Type B pancreatic cell (in vitro differentiated cells): ENCODE measurements at places on chromosomes 7 and 10. TPM values are rescaled to one million over a fixed set of nuclear protein-coding genes. Genes with fewer than 3 reads are reported as not detected.

CTAGE4 gene
- total RNA-seq = 2.5 and 4.7 TPM in 2 replicates

H2BK1 gene
- not detected in 2 replicates for total RNA-seq

GRCh38 chr10:24589265-24589664 is 134.4 kb downstream of the ARHGAP21 start:
- DNase-seq = no peak
- no peak overlapping the region for H3K4me3 ChIP-seq
- no peak overlapping the region for H3K27ac ChIP-seq
- no peaks in the 10 kb centered on the region for H3K27me3 ChIP-seq

PCBD1 gene
- total RNA-seq = 84.1 and 102 TPM in 2 replicates

GRCh38 chr10:80474941-80475340 is 20.8 kb downstream of the TSPAN14 start:
- no peaks in the 10 kb centered on the region for H3K27me3 ChIP-seq
- peaks cover 33% of the 10 kb centered on the region for H3K4me1 ChIP-seq
- H3K4me3 ChIP-seq = no peak overlapping the region
- peak overlapping the region; percentile 66 for H3K27ac ChIP-seq
- peaks cover 30% of the 10 kb centered on the region for H3K36me3 ChIP-seq
- DNase-seq = no peak

DNA sequence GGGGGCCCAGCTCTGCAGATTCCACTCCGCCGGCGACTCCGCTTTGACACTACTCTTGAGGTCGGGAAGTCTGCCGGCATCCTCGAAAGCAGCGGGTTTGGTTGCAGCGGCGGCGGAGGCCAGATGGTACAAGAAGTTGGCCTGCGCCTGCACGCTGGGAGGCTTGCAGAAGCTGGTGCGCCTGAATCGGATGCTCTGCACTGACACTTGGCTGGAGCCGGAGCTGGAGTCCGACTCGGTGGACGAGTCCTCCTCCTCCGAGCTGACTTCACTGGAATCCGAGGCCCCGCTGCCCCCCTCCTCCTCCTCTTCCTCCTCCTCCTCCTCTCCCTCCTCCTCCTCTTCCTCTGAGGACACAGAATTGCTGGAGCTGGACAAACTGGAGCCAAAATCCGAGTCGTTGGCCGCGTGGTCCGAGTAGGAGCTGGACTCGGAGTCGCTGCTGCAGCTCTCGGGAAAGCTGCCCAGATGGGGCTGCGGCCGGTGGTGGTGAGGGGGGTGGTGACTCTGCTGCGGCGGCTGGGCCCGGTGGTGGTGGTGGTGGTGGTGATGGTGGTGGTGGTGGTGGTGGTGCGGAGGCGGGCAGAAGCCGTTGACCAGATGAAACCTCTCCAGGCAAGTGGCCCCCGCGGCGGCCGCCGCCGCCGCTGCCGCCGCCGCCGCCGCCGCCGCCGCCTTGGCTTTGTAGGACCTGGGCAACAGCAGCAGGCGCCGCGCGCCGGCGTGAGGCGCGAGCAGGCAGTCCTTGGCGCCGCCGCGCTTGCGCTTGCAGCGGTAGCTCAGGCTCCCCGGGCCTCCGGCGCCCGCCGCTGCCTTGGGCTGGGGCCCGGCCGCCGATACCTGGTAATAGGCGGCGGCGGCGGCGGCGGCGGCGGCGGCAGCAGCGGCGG is 9.0 kb downstream of the SKIDA1 start:
- peak overlapping the region; percentile 94 for H3K4me3 ChIP-seq
- peaks cover 46% of the 10 kb centered on the region for H3K4me1 ChIP-seq
- peaks cover 4% of the 10 kb centered on the region for H3K27me3 ChIP-seq
- peaks cover 13% of the 10 kb centered on the region for H3K36me3 ChIP-seq
- peak; percentile 77 for DNase-seq

DNA sequence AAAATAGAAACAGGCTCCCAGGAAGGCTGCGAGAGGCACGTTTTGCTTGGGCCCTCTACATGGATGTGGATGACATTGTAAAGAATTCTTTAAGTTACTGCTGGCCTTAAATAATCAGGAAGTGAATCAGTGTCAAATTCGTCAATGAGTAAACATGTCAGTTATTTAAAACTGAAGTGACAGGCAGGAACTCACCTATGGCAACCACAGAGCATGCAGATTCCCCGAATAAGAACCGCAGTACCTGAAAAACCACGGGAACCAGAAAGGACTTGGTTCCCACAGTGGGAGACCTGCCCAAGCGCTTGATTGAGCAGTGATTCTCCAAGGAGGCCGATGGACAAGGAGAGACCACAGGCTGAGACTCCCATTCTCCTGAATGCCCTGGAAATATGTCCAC is 351.2 kb upstream of the AKR1E2 start:
- no peaks in the 10 kb centered on the region for H3K27me3 ChIP-seq
- H3K27ac ChIP-seq = no peak overlapping the region
- H3K36me3 ChIP-seq = no peaks in the 10 kb centered on the region
- peaks cover 25% of the 10 kb centered on the region for H3K4me1 ChIP-seq
- H3K4me3 ChIP-seq = no peak overlapping the region

DNA sequence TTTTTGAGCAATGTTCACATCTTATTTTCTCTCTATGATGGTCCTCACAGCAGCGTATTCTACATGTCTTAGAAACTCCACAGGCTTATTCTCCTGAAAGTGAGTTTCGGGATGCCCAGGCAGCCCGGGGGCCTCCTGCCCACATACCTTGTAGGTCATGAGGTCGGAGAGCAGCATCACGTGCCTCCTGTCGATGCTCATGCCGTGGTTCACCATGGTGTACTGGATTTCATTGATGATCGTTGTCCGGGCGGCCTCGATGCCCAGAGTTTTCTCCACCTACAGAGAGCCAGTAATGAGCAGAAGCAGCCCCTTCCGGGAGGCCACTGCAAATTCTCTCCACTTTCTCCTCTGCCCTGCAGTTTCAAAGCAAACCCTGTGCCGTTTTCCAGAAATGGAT is 48.0 kb downstream of the POLR3A start:
- no peaks in the 10 kb centered on the region for H3K27me3 ChIP-seq
- peaks cover 48% of the 10 kb centered on the region for H3K36me3 ChIP-seq
- no peak overlapping the region for H3K27ac ChIP-seq
- no peak for DNase-seq

SKAP2 gene
- total RNA-seq = 25.5 and 61.6 TPM in 2 replicates

RELN gene
- 17.5 and 23.0 TPM in 2 replicates for total RNA-seq

CDK14 gene
- total RNA-seq = 38.1 and 43.5 TPM in 2 replicates

- no peak overlapping the region for H3K4me3 ChIP-seq
- H3K4me1 ChIP-seq = peaks cover 10% of the 10 kb centered on the region
- no peak for DNase-seq
- H3K36me3 ChIP-seq = peaks cover 5% of the 10 kb centered on the region
- peaks cover 28% of the 10 kb centered on the region for H3K27me3 ChIP-seq
Measured at GRCh38 chr10:71404503-71405295, 8.0 kb downstream of the CDH23 start.

GIMAP7 gene
- not detected in 2 replicates for total RNA-seq

NPC1L1 gene
- total RNA-seq = 8.8 and 11.0 TPM in 2 replicates

GRCh38 chr10:12631787-12632562 is 282.6 kb downstream of the CAMK1D start:
- H3K4me1 ChIP-seq = peaks cover 16% of the 10 kb centered on the region
- no peak overlapping the region for H3K4me3 ChIP-seq

DNA sequence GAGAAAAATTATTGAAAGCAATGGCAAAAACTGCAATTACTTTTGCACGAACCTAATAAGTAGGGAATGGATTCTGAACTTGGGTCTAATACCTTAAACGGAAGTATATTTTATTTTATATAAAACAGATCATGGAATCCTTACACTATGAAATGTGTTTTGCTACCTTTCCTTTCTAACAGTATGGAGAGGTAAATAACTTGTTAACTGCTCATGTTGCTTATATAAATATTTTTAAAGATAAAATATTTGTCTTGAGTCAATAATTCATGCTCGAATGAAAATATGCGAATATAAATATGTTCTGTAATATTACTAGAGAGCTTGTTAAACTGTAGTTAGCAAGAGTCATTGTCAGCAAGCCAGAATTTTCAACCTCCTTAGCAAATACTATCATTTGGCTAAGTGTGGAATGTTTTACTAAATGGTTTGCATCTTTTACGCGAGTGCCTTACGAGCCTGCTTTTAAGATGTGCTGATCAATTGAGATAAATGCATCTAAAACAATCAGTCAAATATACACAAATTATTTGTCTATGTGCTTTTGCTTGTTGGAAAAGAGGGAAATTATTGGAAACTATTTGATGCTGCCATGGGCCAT is 5.9 kb downstream of the GNAT3 start:
- H3K4me1 ChIP-seq = no peaks in the 10 kb centered on the region
- no peaks in the 10 kb centered on the region for H3K36me3 ChIP-seq
- no peaks in the 10 kb centered on the region for H3K27me3 ChIP-seq
- H3K27ac ChIP-seq = no peak overlapping the region
- no peak overlapping the region for H3K4me3 ChIP-seq
